ENCODE measurements at places on chromosomes 1 and 21.

GRCh38 chr21:36330904-36331303 is 10.9 kb downstream of the MORC3 start:
- DNase-seq, result peak; percentile 27

- no peak for DNase-seq
Observed at GRCh38 chr1:19639999-19640362, 4.1 kb upstream of the NBL1 start.

DNA sequence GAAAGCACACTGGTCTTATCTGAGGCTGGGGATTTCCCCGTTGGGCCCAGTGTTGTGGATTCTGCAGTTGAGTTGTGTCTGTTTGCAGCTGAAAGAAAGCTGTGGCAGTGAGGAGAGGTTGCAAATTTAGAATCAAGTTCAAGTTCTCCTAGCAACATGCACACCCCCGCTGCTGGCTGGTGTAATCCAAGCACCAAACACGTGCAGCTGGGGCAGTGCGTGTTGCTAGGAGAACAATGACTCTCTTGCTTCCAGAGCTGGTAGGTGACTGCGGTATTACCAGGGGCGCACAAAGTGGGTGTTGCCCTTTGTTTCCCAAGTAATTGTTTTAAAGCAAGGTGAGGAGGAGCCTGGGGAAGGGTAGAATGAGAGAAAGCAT is 91.5 kb downstream of the IER5 start:
- DNase-seq, result peak; percentile 65

GRCh38 chr1:37476460-37477197 is 2.2 kb downstream of the ZC3H12A start:
- peak; percentile 52 for DNase-seq

GRCh38 chr1:164667001-164667400 is 108.0 kb downstream of the PBX1 start:
- no peak for DNase-seq

Data from head of caudate nucleus (tissue), 42 donors.